Daoy (cell line): ENCODE measurements at places on chromosomes 1 and 21. TPM values are rescaled to one million over a fixed set of nuclear protein-coding genes. Genes with fewer than 3 reads are reported as not detected.

The PLEKHG5 gene
- 8.1 and 8.4 TPM in 2 replicates for total RNA-seq

The UTS2 gene
- total RNA-seq: not detected in 2 replicates

The S100A1 gene
- 0.40 TPM in 1 of 2 replicates, not detected in the other for total RNA-seq

The FH gene
- total RNA-seq: 103 and 104 TPM in 2 replicates

The CD1E gene
- not detected in 2 replicates for total RNA-seq

The MROH7 gene
- total RNA-seq: not detected in 2 replicates

The FMO1 gene
- not detected in 2 replicates for total RNA-seq

The LCE1B gene
- total RNA-seq: not detected in 2 replicates

The LRRC8C gene
- 7.4 and 10.2 TPM in 2 replicates for total RNA-seq

The KCNJ15 gene
- total RNA-seq: 35.4 and 44.6 TPM in 2 replicates

The RGS18 gene
- total RNA-seq: not detected in 2 replicates

The TMEM61 gene
- not detected in 2 replicates for total RNA-seq

The ZNF281 gene
- 11.8 and 14.3 TPM in 2 replicates for total RNA-seq

The IL20 gene
- total RNA-seq: not detected in 2 replicates

The TLCD4 gene
- total RNA-seq: 5.7 and 7.6 TPM in 2 replicates

The TCEA3 gene
- 1.7 and 4.3 TPM in 2 replicates for total RNA-seq

The PADI1 gene
- total RNA-seq: 2.5 TPM in 1 of 2 replicates, not detected in the other

The RNF19B gene
- total RNA-seq: 18.8 and 20.4 TPM in 2 replicates

The SNRPE gene
- total RNA-seq: 220 and 238 TPM in 2 replicates

The TEDDM1 gene
- not detected in 2 replicates for total RNA-seq

The MPL gene
- 0.06 and 0.11 TPM in 2 replicates for total RNA-seq

The UFC1 gene
- total RNA-seq: 102 and 133 TPM in 2 replicates
